ENCODE measurements at places on chromosomes 3 and 15. TPM values are rescaled to one million over a fixed set of nuclear protein-coding genes. Genes with fewer than 3 reads are reported as not detected.

DNA sequence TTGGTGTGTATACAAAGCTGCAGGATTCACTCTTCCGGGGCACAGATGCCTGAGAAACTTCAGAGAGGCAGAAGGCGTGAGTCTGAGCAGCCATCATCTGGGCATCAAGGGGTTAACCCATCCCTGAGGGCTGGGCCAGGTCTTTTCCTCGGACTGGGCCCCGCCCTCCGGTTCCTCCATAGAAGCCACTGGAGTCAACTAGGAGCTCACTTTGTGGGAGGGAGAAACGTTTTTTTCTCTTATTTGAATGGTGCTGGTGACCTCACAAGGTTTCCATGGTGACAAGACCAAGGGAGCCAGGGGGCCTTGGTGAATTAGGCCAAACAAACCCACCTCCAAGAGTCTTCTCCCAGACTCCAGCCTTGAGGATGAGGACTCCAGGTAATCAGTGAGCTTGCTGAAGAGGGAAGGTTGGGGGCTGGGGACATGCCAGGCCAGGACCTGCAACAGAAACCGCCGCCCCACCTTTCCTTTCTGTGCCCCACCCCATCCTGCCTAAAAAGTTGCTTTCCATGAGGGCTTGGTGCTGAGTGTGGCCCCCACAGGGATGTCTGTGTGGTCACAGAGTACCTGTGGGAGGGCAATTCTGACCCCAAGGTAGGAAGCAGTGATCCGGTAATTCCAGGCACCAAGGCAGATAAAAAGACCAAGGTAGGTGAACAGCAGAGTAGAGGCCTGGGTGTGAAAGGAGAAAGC, 14.8 kb upstream of the INSYN1 start:
- H3K4me3 ChIP-seq = no peak overlapping the region
- no peak for DNase-seq
- no peak overlapping the region for H3K27ac ChIP-seq
- no peaks in the 10 kb centered on the region for H3K36me3 ChIP-seq
- H3K27me3 ChIP-seq = peaks cover 10% of the 10 kb centered on the region
- no peaks in the 10 kb centered on the region for H3K4me1 ChIP-seq

DNA sequence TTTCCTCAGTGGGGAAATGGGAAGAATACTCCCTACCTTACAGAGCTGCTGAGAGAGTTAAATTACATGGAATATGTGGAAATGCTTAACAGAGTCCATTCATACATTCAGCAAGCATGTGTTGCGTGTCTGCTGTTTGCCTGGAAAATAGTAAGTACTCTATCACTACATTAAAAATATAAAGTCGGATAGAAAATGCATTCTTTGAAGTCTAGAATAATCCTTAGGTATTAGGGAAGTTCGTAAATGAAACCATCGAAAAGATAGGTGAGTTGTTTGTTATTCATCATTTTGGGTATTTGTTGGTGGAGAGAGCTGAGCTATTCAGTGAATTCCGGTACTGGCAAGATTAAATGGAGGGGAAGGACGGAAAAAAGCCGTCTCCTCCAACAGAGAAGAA, 200.1 kb downstream of the OPA1 start:
- no peak overlapping the region for H3K4me3 ChIP-seq
- peaks cover 6% of the 10 kb centered on the region for H3K27me3 ChIP-seq
- no peak for DNase-seq
- no peak overlapping the region for H3K27ac ChIP-seq
- no peaks in the 10 kb centered on the region for H3K4me1 ChIP-seq

- no peak within 1 kb of the TSS for H3K27ac ChIP-seq
- H3K36me3 ChIP-seq = no peaks in the 10 kb centered on the region
- no peak within 1 kb of the TSS for H3K4me3 ChIP-seq
- no peak for DNase-seq
Observed at GRCh38 chr15:89221543-89221942, at the start of gene RLBP1. RLBP1 (minus strand) TSS chr15:89221579; CDS start chr15:89218975, 2,604 bp downstream.

- H3K4me1 ChIP-seq = no peaks in the 10 kb centered on the region
- H3K27me3 ChIP-seq = peaks cover 2% of the 10 kb centered on the region
- no peak overlapping the region for H3K27ac ChIP-seq
- no peak overlapping the region for H3K4me3 ChIP-seq
- no peaks in the 10 kb centered on the region for H3K36me3 ChIP-seq
Observed at GRCh38 chr3:97662762-97663161, 101.8 kb upstream of the ARL6 start.

GRCh38 chr15:77696871-77697270, 64.2 kb upstream of the LINGO1 start:
- H3K36me3 ChIP-seq = no peaks in the 10 kb centered on the region
- H3K4me3 ChIP-seq = no peak overlapping the region
- no peak overlapping the region for H3K27ac ChIP-seq
- H3K27me3 ChIP-seq = no peaks in the 10 kb centered on the region
- no peaks in the 10 kb centered on the region for H3K4me1 ChIP-seq

- no peak overlapping the region for H3K27ac ChIP-seq
- H3K4me1 ChIP-seq = peaks cover 5% of the 10 kb centered on the region
Observed at GRCh38 chr3:126213379-126214028, 33.1 kb upstream of the ALDH1L1 start.

Gene ITPKA
- polyA plus RNA-seq = not detected

Gene ZPLD1
- not detected for polyA plus RNA-seq

Gene GABRR3
- not detected for polyA plus RNA-seq

Gene FANCD2OS
- not detected for polyA plus RNA-seq
